ENCODE measurements at places on chromosomes 12 and 14.

- DNase-seq: no peak
Observed at GRCh38 chr12:92860521-92860920, 68.6 kb downstream of the EEA1 start.

DNA sequence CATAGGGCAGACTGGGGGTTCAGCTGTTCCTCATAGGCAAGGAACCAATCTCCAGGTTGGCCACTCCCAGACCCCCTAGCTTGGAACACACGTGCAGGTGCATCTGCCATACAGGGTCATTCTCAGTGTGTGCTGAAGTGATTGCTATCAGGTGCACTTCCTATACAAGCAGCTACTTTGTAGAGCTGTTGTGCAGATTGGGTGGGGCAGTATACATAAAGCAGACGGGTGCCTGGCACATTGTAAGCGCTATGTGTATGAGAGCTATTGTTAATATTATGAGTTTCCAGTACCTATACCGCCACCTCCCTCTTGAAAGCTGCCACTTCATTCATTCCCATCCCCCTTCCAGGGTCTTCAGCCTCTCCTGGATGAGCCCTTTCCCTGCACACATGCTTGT lies 17.3 kb downstream of the IRF2BPL start:
- no peak for DNase-seq

DNA sequence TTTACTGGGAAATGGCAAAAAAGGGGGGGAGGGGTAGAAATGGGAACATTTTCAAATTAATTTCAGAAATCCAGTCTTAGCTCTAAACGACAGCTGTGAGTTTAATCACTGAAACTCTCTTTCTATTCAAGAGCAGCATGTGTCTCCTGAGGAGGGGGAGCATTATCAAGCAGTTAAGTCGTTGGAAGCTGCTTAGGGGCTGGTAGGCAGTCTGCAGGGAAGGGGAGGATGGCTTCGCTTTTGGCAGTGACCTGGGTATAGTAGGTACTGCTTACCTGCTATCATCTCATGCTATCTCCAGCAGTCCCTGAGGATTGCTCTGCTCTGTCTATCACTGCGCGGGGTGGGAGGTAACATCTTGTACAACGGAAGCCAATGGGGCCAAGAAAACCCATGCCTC lies 567.4 kb downstream of the NRXN3 start:
- no peak for DNase-seq

GRCh38 chr12:109451400-109451799 lies 25.7 kb downstream of the KCTD10 start:
- DNase-seq: no peak

- DNase-seq: no peak
Observed at GRCh38 chr12:113461666-113462065, 10.0 kb downstream of the LHX5 start.

DNA sequence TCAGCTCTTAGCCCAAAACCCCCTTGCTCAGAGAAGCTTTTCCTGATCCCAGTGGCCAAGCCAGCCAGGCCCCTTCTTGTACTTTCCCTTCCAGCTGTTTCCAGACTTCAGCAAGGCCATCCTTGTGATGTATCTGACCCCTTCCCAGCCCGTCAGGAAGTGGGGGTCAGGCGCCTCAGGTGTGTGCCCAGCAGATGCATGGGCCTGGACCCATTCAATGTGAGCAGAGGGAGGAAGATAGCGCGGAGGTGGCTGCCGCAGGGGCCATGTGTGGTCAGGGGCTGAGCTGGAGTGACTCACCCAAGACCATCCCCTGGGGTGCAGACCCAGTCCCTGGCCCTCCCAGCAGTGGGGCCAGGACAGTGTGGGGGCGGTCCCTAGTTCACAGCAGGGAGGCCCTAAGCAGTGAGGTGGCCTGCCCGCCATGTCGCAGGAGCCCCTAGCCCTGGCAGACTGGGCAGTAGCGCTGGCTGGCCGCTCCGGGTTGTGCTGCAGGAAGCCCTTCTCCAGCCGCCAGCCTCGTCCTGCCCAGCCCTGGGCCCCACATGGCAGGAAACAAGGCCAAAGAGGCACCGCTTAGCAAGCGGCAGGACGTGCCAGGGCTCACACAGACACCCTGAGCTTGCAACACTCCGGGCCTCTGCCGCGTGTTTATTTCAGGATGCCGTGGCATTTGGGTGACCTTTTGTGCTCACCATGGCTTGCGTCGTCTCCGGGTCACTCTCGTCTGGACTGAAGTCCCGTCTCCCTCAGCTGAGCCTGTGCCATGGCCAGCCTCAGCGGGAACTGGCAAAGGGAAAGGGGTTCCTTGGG lies 12.0 kb downstream of the ADSS1 start:
- no peak for DNase-seq

GRCh38 chr14:50667996-50668825 lies at the start of gene SAV1:
Gene SAV1 (minus strand): TSS chr14:50668306. CDS start chr14:50667967, 339 bp downstream.
- DNase-seq: peak; percentile 31

- DNase-seq: no peak
Observed at GRCh38 chr12:125519026-125519651, 453.9 kb downstream of the AACS start.

DNA sequence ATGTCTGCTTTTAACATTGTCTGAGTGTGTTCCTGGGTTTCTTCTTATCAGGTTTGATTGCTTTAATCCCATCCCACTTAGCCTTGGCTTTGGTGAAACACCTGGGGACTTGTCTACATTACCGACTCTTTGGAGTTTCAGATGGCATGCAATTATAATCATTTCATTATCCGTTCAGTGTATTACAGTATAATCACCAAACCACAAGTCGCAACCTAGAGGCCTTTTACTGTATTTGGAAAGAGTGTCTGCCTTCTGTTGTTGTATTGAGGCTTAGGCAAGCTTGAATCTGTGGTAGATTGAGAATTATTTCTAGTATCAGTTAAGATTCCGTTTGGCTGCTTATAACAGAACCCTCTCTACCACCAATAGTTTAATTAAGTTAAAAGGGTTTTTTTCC lies 103.9 kb downstream of the TGFB3 start:
- DNase-seq: no peak

- DNase-seq: no peak
Observed at GRCh38 chr12:129409281-129409680, 494.5 kb downstream of the TMEM132D start.

GRCh38 chr12:19450362-19450761 lies 11.1 kb downstream of the AEBP2 start:
- DNase-seq: no peak

- DNase-seq: no peak
Observed at GRCh38 chr12:93108985-93109384, 179.9 kb upstream of the EEA1 start.

DNA sequence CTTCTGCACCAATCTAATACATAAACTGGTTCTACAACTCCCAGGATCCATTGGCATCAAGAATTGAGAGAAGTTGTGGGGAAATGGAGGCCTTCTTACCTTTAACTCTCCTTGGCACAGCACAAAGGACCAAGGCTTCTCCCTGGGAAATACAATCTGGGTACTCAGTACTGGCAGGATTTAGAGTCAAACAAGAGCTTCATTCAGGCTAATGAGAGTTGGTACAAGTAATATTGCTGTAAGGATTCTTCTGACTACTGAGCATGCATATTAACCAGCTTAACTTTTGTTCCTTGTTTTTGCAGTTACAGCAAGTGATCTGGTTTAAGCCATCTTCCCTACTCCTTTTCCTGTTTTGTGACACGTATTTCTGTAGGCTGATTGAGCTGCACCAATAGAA lies 76.2 kb upstream of the FERMT2 start:
- DNase-seq: no peak

DNA sequence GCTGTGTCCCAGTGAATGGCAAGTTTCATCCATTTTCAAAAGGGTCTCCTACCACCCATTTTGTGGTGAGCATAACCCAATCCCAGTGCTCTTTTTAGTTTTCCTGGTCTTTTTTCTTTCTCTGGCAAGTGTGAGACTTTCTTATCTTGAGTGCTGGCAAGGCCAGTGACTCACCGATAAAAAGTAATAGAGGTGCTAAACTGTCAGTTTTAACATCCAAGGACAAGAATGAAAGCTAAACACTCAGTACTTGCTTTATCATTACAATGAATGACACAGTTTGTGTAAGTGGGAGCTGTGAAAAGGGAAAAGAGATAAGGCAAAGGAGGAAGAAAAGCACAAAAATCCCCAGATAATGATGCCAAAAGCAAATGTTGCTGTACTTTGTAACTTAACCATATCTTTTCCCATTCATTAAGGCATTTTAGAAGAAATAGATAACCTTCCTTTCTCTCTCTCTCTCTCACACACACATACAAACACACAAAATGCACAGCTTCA lies 4.9 kb upstream of the LRIG3 start:
- DNase-seq: no peak

- no peak for DNase-seq
Observed at GRCh38 chr12:23938422-23938821, 11.0 kb downstream of the SOX5 start.

GRCh38 chr12:76560086-76560491 lies 518 bp upstream of the OSBPL8 start:
- no peak for DNase-seq

DNA sequence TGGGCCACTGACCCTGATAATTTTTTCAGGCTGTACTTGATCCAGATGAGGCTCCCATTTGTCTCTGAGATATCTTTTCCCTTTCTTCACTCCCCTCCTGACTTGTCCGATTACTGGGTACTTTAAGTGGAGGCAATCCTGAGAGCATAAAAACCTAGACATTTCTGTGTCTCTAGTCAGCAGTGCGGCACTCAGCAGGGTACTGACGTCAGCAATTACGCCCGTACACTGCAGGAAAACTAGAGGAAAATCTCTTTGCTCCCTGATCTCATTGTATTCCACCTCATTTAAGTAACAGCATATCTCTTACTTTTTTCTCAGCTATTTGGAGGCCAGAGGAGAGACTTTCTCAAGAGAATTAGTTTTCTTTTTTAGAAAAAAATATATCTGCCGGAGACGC lies 315.5 kb upstream of the OR4E1 start:
- DNase-seq: no peak

DNA sequence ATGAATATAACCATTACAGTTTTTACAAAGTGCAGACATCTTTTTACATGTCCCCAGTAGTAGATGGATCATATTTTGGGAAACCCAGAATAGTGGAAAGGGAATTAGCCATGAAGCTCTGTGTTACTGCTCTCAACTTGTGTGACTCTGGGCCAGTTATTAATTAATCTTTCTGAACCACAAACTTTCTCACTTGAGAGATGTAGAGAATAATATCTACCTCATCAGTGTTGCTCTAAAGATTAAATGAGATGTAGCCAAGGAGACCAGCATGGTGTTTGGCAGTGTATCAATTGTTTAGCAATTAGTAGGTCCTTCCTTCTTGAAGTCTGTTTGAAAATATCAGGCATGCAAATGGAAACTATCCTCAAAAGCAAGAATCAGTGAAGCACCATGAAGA lies 169.2 kb downstream of the TMTC2 start:
- DNase-seq: no peak

GRCh38 chr14:96001866-96002497 lies 37.2 kb upstream of the C14orf132 start:
- no peak for DNase-seq

DNA sequence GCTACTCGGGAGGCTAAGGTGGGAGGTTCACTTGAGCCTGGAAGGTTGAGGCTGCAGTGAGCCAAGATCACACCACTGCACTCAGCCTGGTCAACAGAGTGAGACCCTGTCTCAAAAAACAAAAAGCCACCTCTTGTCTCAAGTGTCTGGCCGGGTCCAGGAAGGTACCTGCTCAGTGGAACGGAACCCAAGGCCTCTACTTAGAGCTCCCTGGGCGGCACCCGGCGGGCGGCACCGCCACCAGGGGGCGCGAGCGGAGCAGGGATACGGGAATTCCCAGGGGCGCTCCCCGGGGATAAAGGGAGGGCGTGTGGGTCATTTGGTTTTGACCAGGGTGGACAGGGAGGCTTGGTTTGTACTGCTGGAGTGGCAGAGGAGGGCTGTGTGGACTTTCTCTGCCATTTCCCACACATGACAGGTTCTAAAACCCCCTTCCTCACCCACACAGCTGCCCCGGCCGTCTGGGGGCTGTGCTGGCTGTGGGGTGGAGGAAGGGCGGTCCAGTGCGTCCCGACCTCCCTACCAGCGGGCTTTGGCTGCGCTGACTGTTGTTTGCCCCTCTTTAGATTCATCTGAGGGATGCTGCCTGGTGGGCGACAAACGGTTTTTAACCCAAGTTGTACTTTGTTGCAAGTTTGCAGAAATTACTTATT lies 91.4 kb downstream of the SETD3 start:
- peak; percentile 20 for DNase-seq

GRCh38 chr12:122955156-122955555 lies 11.1 kb downstream of the ABCB9 start:
- DNase-seq: no peak

GRCh38 chr12:61272441-61272840 lies 987.8 kb upstream of the USP15 start:
- DNase-seq: no peak

- no peak for DNase-seq
Observed at GRCh38 chr12:50990147-50990727, 35.9 kb downstream of the SLC11A2 start.

GRCh38 chr14:52442602-52443001 lies 109.7 kb downstream of the TXNDC16 start:
- DNase-seq: no peak

GRCh38 chr12:77442633-77443032 lies 377.3 kb upstream of the E2F7 start:
- no peak for DNase-seq

DNA sequence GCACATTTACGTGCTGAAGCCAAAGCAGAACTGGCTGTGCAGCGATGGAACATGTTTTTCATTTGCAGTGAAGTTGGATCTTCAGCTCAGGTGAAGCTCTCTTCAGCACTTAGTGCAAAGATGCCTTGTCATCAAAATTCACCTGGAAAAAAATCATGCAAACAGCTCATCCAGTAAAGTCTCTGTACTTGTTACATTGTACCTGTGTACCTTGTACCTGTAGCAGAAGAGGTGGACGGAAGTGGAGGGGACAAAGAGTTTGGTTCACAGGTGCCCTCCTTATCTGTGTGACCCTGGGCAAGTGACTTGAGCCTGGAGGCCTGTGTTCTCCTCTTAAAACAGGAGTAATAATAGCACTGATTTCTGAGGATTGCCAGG lies 54.0 kb downstream of the ADGRD1 start:
- no peak for DNase-seq

DNA sequence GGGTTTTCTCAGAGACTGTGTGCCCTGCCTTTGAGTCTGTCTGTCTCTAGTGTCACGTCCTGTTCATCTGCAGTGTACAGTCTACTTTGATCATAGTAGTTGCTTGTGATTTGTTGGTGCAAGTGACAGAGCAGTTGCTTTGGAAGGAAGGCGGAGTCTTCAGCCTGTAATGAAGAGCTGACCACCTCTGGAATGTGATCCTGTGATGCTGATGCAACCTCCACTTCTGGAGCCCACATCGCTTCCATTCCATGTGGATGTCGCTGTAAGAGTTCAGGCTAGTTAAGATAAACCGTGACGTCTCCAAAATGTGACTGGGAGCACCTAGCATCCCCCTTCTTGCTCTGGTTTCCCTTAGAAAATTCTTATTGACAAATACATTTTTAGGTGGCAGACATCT lies 51.8 kb downstream of the PELI2 start:
- no peak for DNase-seq

GRCh38 chr12:28869197-28869596 lies 279.9 kb upstream of the FAR2 start:
- no peak for DNase-seq

- no peak for DNase-seq
Observed at GRCh38 chr14:54688229-54688628, 121.3 kb downstream of the SAMD4A start.
